ENCODE measurements at places on chromosomes 11 and 22. TPM values are rescaled to one million over a fixed set of nuclear protein-coding genes. Genes with fewer than 3 reads are reported as not detected.
A peak's percentile ranks its signal among the peaks of the same experiment; 100 is the strongest.

DNA sequence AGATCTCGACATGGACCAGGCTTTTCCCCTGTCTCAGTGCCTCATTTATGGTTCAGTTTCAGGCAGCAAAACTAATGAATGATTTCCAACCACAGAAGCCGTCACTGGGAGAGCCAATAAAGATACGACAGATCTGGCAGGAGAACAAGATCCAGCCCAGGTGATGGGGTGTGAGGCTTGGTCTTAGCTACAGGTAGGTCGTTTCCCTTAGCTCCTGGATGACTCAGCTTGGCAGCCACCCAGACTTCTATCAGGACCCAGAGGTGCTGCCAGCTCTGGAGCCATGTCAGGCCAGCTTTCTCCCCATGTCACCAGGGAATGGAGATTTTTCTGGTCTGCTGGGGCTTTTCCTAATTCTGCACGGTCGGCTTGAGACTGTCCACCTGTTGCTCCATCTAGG, 36.3 kb upstream of the APOBEC3A start:
- no peak overlapping the region for H3K27ac ChIP-seq
- H3K4me3 ChIP-seq = no peak overlapping the region
- peaks cover 13% of the 10 kb centered on the region for H3K27me3 ChIP-seq
- H3K4me1 ChIP-seq = no peaks in the 10 kb centered on the region
- DNase-seq = no peak

LRRC51 gene
- 3.4 TPM for polyA plus RNA-seq

GRCh38 chr11:94785509-94785908, 17.4 kb downstream of the AMOTL1 start:
- no peaks in the 10 kb centered on the region for H3K36me3 ChIP-seq
- no peak overlapping the region for H3K27ac ChIP-seq
- no peak overlapping the region for H3K4me3 ChIP-seq
- no peaks in the 10 kb centered on the region for H3K27me3 ChIP-seq

DNA sequence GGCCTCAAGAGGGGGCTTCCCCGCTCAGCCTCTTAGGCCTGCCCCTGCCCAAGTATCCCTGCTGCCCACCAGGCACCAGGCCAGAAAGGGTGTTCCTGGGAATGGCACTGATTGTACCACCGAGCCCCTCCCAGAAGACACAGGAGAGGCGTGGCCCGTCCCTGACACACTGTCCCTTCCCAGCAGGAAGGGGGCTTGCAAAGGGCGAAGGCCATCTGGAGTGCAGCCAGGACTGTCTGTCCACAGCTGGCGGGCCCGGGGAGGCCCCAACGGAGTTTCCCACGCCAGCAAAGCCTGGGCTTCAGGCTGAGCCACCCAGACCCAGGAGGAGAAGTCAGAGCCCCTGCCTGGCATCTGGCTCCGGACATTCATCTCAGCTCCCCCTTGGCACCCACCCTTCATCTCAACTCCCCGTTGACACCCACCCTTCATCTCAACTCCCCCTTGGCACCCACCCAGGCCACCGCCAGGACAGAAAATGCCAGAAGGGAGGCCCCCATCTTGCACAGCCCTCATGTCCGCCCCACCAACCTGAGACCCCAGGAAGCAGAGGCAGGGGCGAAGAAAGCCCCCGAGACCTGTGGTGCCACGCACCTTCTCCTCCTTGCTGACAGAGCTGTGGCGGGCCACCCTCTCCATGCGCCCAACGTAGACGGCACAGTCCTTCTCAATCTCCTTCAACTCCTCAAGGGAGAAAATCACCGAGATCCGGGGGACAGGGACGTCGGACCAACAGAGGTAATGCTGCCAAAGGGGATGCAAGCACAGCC, 19.4 kb downstream of the TUBGCP6 start:
- H3K4me3 ChIP-seq = no peak overlapping the region
- peaks cover 2% of the 10 kb centered on the region for H3K4me1 ChIP-seq
- H3K27me3 ChIP-seq = peaks cover 3% of the 10 kb centered on the region
- peaks cover 12% of the 10 kb centered on the region for H3K36me3 ChIP-seq

- H3K4me1 ChIP-seq = peaks cover 92% of the 10 kb centered on the region
- peak overlapping the region; percentile 35 for H3K4me3 ChIP-seq
- H3K36me3 ChIP-seq = no peaks in the 10 kb centered on the region
- no peak overlapping the region for H3K27ac ChIP-seq
- no peaks in the 10 kb centered on the region for H3K27me3 ChIP-seq
- no peak for DNase-seq
Observed at GRCh38 chr11:134390706-134391569, 21.1 kb downstream of the B3GAT1 start.

GRCh38 chr11:2665526-2666400, 34.0 kb downstream of the KCNQ1OT1 start:
- H3K27me3 ChIP-seq = no peaks in the 10 kb centered on the region
- H3K36me3 ChIP-seq = peaks cover 4% of the 10 kb centered on the region

GRCh38 chr22:24873226-24873625, 67.2 kb downstream of the SGSM1 start:
- H3K4me3 ChIP-seq = no peak overlapping the region
- no peak overlapping the region for H3K27ac ChIP-seq
- peaks cover 19% of the 10 kb centered on the region for H3K36me3 ChIP-seq
- peaks cover 4% of the 10 kb centered on the region for H3K4me1 ChIP-seq
- DNase-seq = no peak

GRCh38 chr11:95729462-95729861, 60.1 kb downstream of the FAM76B start:
- peaks cover 2% of the 10 kb centered on the region for H3K27me3 ChIP-seq
- H3K27ac ChIP-seq = no peak overlapping the region
- H3K4me3 ChIP-seq = no peak overlapping the region
- H3K36me3 ChIP-seq = no peaks in the 10 kb centered on the region

DNA sequence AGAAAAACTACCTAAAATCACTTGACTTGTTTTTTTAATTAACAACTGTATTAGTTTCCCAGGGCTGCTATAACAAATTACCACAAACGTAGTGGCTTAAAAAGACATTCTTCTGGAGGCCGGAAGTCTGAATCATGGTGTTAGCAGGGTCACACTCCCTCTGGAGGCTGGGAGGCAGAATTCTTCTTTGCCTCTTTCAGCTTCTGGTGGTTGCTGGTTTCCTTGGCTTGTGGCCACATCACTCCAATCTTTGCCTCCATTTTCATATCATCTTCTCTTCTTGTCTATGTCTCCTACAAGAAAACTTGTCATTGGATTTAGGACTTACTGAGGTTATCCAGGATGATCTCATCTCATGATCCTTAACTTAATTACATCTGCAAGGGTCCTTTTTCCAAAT, 7.4 kb upstream of the INCENP start:
- peaks cover 5% of the 10 kb centered on the region for H3K27me3 ChIP-seq
- H3K4me1 ChIP-seq = peaks cover 2% of the 10 kb centered on the region
- H3K4me3 ChIP-seq = no peak overlapping the region
- no peaks in the 10 kb centered on the region for H3K36me3 ChIP-seq
- H3K27ac ChIP-seq = no peak overlapping the region

- no peaks in the 10 kb centered on the region for H3K36me3 ChIP-seq
- H3K4me3 ChIP-seq = no peak overlapping the region
- H3K4me1 ChIP-seq = no peaks in the 10 kb centered on the region
- no peak overlapping the region for H3K27ac ChIP-seq
- no peak for DNase-seq
Observed at GRCh38 chr22:25582946-25583345, 18.5 kb downstream of the GRK3 start.

DNA sequence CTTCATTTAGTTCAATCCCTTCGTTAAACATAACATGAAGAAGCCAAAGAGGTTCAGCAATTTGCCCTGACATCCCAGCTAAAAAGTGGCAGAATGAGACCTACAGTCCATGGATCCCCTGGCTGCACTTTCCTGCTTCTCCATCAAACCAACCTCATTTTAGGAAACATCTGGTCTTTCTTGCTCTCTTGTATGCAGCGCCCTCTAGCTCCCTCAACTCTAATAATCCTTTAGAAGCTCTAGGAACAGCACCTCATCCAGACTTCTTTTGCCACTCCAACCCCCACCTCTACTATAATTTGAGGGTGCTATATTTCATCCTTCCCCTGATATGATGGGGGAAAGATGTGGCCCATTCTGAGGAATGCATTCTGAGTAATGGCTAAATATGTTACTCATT, 7.4 kb downstream of the CNTF start:
- H3K4me1 ChIP-seq = no peaks in the 10 kb centered on the region
- H3K4me3 ChIP-seq = no peak overlapping the region

DNA sequence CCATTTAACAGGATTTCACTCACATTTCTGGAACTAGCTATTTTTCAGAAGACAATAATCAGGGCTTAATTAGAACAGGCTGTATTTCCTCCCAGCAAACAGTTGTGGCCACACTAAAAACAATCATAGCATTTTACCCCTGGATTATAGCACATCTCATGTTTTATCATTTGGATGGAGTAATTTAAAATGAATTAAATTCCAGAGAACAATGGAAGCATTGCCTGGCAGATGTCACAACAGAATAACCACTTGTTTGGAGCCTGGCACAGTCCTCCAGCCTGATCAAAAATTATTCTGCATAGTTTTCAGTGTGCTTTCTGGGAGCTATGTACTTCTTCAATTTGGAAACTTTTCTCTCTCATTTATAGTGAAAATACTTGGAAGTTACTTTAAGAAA, 9.2 kb downstream of the PRSS23 start:
- no peak for DNase-seq
- H3K4me3 ChIP-seq = no peak overlapping the region
- H3K36me3 ChIP-seq = peaks cover 40% of the 10 kb centered on the region
- peaks cover 66% of the 10 kb centered on the region for H3K4me1 ChIP-seq

- peaks cover 4% of the 10 kb centered on the region for H3K36me3 ChIP-seq
- no peak overlapping the region for H3K27ac ChIP-seq
- peak overlapping the region; percentile 71 for H3K4me3 ChIP-seq
Observed at GRCh38 chr11:134388590-134388989, 23.5 kb downstream of the B3GAT1 start.

ZBTB16 gene
- polyA plus RNA-seq = 92.5 TPM

DNA sequence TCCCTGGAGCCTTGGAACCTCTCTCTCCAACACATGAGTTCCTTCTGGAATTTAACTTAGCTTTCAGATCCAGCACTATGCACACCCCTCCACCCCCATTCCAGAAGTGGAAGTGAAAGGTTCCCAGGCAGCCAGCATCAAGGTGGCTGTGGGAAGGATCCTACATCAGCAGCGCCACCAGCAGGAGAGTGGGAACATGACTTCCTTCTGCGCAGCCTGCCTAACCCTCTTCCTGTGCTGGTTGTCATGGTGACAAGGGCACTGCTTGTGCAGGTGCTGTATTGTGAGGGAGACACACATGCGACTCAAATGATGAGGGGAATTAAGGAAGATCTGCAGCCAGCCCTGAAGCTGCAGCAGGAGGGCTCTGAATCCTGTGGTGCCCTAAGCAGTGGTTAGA, 904.5 kb upstream of the API5 start:
- H3K27ac ChIP-seq = no peak overlapping the region
- no peaks in the 10 kb centered on the region for H3K4me1 ChIP-seq
- H3K36me3 ChIP-seq = no peaks in the 10 kb centered on the region
- no peak for DNase-seq
- no peak overlapping the region for H3K4me3 ChIP-seq

GRCh38 chr22:49807780-49808708, 19.6 kb downstream of the BRD1 start:
- H3K4me3 ChIP-seq = peak overlapping the region; percentile 57
- DNase-seq = peak; percentile 64
- H3K27me3 ChIP-seq = peaks cover 16% of the 10 kb centered on the region

DNA sequence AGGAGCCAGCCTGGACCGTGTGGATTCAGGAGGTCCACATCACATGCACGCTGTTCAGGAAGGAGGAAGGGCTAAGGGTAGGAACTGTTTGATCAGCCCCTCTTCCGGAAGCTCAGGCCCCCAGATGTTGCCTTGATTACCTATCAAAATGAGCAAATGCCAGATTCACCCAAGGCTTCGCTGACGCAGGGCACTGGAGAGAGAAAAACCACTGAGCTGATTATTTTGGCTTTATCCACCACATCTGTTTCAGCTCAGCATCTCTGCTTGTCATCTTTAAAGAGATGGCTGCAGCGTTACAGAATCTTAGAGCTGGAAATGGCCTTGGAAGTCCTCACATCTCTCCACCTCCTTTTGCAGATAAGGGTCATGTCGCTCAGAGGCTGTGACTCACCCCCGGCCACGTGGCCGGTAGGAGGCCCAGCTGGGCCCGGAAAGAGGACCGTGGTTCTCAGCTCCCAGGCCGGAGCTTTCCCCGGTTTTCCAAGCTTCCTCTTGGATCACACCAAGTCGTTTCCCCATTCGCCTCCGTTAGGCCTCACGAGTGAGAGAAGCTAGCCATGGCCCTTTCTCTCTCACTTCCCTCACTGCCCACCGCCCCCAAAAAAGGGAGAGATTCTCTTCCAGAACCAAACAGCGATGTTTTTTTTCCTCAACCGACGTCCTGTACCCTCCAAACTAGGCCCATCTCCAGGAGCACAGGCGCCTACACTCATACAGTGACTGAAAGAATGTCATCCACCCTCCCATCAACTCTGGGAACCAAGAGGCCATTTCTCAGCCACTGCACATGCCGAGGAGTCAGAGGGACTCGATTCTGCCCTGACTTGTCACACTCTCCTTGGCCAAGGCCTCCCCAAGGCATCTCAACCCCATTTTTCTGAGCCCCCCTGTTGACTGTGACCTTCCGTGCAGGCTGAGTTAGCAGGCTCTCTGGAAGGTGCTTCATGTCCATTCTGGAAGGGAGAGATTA, 37.6 kb downstream of the LIF start:
- no peak overlapping the region for H3K27ac ChIP-seq
- no peak for DNase-seq
- no peaks in the 10 kb centered on the region for H3K27me3 ChIP-seq
- no peak overlapping the region for H3K4me3 ChIP-seq
- H3K36me3 ChIP-seq = no peaks in the 10 kb centered on the region

DNA sequence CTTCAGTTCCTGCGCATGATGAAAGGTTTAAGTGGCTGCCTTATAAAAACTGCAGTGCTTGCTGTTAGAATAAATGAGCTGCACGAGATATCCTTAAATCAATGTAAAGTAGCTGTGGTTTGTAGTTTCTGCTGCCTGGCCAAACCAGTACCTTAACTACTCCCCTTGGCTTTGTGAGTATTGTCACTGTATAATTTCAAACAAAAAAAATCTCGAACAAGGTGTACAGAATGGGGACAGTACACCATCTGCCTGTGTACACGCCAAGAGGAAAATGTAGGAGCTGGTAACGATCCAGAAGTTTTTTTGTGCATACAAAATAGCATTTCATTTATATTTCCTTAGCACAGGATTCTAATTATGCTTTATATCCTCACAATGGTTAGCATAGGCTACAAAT, 20.6 kb upstream of the NDUFC2 start:
- H3K4me1 ChIP-seq = no peaks in the 10 kb centered on the region
- no peak overlapping the region for H3K4me3 ChIP-seq
- DNase-seq = no peak
- no peak overlapping the region for H3K27ac ChIP-seq

- H3K36me3 ChIP-seq = peaks cover 5% of the 10 kb centered on the region
- peak overlapping the region; percentile 74 for H3K27ac ChIP-seq
- H3K27me3 ChIP-seq = peaks cover 5% of the 10 kb centered on the region
- H3K4me1 ChIP-seq = no peaks in the 10 kb centered on the region
- peak overlapping the region; percentile 92 for H3K4me3 ChIP-seq
Observed at GRCh38 chr11:820655-821511, 2.2 kb downstream of the PNPLA2 start.

- H3K27me3 ChIP-seq = peaks cover 1% of the 10 kb centered on the region
- no peak overlapping the region for H3K27ac ChIP-seq
- no peak for DNase-seq
- H3K4me3 ChIP-seq = no peak overlapping the region
- peaks cover 16% of the 10 kb centered on the region for H3K4me1 ChIP-seq
Observed at GRCh38 chr11:3370311-3370870, 8.6 kb downstream of the ZNF195 start.
